ENCODE measurements at places on chromosomes 5 and 9. TPM values are rescaled to one million over a fixed set of nuclear protein-coding genes. Genes with fewer than 3 reads are reported as not detected.

DNA sequence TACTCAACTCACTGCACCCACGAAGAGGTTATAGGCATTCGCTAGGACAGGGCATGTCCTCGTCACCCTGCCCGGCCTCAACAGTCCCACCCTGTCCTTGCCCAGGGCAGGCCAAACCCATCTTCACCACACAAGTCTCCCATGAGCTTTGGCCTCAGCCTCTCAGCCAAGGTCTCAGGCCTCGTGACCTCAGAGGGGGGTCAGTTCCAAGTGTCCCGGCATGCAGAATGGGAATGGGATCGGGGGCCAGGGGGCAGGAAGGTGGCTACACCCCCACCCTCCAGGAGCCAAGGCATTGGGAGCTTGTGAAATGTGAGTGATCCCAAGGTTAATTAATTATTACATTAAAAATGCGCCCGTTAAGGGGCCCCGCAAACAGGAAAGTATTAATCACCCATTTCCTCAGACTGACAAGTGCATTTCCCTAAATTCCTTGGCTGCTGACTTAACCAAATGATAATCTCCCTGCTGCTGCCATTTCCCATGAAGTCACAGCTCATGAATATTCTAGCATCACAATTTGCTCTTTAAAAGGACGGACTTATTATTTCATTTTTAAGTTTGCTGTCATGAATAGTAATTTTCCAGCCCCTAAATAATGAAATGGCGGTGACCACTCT lies 8.0 kb upstream of the UBAC1 start:
- no peak overlapping the region for H3K27ac ChIP-seq
- H3K36me3 ChIP-seq, result no peaks in the 10 kb centered on the region
- H3K27me3 ChIP-seq, result peaks cover 3% of the 10 kb centered on the region
- no peak overlapping the region for H3K4me3 ChIP-seq
- H3K4me1 ChIP-seq, result peaks cover 4% of the 10 kb centered on the region

DNA sequence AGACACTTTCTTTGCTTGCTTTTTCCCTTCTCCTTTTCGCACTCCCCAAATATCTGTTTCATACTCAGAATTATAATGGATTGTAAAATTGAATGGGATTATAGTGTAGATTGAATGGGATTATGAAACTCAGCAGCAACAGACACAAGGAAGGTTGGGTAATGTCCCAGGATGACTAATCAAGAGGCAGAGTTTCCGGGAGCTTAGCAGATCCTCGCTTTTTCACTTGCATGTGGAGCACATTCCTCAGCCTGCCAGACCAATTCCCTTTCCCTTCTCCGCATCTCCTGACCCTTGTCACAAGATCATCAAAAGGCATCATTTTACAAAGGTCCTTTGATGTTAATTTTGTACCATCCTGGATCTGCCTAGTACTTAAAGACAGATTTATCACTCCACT lies 55.1 kb upstream of the SLC1A1 start:
- no peaks in the 10 kb centered on the region for H3K36me3 ChIP-seq
- H3K4me1 ChIP-seq, result no peaks in the 10 kb centered on the region
- H3K27me3 ChIP-seq, result no peaks in the 10 kb centered on the region
- peak; percentile 4 for DNase-seq

GLIPR2 gene
- 150 TPM for total RNA-seq

GRCh38 chr5:56480078-56480704 lies 247.1 kb upstream of the ANKRD55 start:
- peaks cover 15% of the 10 kb centered on the region for H3K4me1 ChIP-seq
- H3K27ac ChIP-seq, result no peak overlapping the region
- no peak for DNase-seq
- H3K4me3 ChIP-seq, result peak overlapping the region; percentile 63
- H3K36me3 ChIP-seq, result no peaks in the 10 kb centered on the region

AIF1L gene
- 20.2 TPM for total RNA-seq

DNA sequence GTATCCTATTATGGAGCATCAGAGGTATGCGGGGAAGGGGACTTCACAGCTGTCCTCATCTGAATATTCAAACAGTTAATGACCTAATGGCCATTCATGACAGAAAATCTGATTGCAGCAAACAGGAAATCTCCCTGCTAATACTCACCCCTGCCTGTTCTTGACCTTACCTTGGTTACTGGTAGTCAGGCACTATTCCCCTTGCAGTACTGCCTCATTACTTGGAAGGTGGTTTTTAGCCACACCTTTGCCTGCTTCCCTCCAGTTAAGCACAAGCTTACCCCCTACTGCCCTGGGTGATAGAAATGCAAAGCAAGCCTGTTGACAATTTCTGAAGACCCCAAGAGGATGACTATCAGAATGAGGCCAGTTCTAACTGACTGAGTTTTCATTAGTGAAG lies 332.4 kb downstream of the NTRK2 start:
- no peaks in the 10 kb centered on the region for H3K36me3 ChIP-seq
- no peak overlapping the region for H3K4me3 ChIP-seq
- no peak overlapping the region for H3K27ac ChIP-seq
- no peak for DNase-seq
- no peaks in the 10 kb centered on the region for H3K27me3 ChIP-seq

MEF2C gene
- total RNA-seq, result 20.5 TPM

DNA sequence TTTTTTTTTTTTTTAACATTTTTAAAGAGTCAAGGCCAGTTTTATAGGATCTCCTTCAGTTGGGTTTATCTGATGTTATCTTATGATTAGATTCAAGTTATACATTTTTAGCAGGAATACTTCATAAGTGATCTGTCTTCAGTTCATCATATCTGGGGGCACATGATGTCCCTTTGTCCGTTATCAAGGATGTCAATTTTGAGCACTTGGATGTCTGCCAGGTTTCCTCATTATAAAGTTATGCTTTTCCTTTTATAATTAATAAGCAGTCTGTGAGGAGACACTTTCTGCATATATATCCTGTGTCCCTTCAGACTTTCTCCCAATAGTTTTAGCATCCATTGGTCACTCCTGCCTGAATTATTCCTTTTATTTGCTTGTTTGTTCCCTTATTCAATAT lies 11.8 kb downstream of the HDHD3 start:
- H3K27me3 ChIP-seq, result peaks cover 8% of the 10 kb centered on the region
- no peak for DNase-seq
- H3K4me1 ChIP-seq, result peaks cover 4% of the 10 kb centered on the region
- H3K36me3 ChIP-seq, result no peaks in the 10 kb centered on the region
- no peak overlapping the region for H3K27ac ChIP-seq
- no peak overlapping the region for H3K4me3 ChIP-seq

BSPRY gene
- not detected for total RNA-seq

- no peaks in the 10 kb centered on the region for H3K4me1 ChIP-seq
- no peaks in the 10 kb centered on the region for H3K36me3 ChIP-seq
- H3K27ac ChIP-seq, result no peak overlapping the region
- no peaks in the 10 kb centered on the region for H3K27me3 ChIP-seq
- H3K4me3 ChIP-seq, result no peak overlapping the region
These were observed 45.6 kb downstream of the SLC6A7 start for GRCh38 chr5:150235500-150235854.

ACTBL2 gene
- total RNA-seq, result 11.6 TPM

RNF183 gene
- not detected for total RNA-seq

GRCh38 chr9:129231022-129231739 lies 53.1 kb upstream of the IER5L start:
- H3K27me3 ChIP-seq, result no peaks in the 10 kb centered on the region
- DNase-seq, result no peak
- H3K4me3 ChIP-seq, result no peak overlapping the region
- H3K4me1 ChIP-seq, result peaks cover 1% of the 10 kb centered on the region

MED27 gene
- total RNA-seq, result 26.9 TPM

DNA sequence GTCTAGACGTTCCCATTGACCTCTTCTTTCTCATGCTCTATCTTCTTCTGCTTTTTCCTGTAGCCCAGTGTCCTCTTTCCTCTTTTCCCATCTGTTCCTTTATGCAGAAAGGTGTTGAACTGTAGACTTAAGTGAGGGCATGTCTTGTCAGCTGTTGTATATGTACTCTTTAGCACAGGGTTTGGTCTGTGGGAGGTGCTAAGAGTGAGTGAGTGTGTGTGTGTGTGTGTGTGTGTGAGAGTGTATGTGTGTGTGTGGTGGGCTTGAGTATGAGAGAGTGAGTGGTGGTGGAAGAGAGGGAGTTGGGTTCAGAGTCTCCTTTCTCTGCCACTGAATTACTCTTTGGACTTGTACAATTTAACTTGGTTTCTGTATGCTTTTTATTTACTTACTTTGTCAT lies 10.3 kb upstream of the ROPN1L start:
- H3K27ac ChIP-seq, result no peak overlapping the region
- H3K36me3 ChIP-seq, result peaks cover 52% of the 10 kb centered on the region
- no peak for DNase-seq
- no peaks in the 10 kb centered on the region for H3K27me3 ChIP-seq
- peaks cover 16% of the 10 kb centered on the region for H3K4me1 ChIP-seq
- H3K4me3 ChIP-seq, result no peak overlapping the region

Data from astrocyte (in vitro differentiated cells and primary cell).